Frontal cortex (tissue), 4 donors: ENCODE measurements at places on chromosomes 7 and 10. TPM values are rescaled to one million over a fixed set of nuclear protein-coding genes. Genes with fewer than 3 reads are reported as not detected.

The TMEM176A gene
- total RNA-seq, result 1.2 TPM

The DYNC1I1 gene
- total RNA-seq, result 157 TPM

The PCDH15 gene
- total RNA-seq, result 6.1 TPM

The ADIRF gene
- 0.41 TPM for total RNA-seq

The PNLIP gene
- total RNA-seq, result not detected

The SPDYE1 gene
- not detected for total RNA-seq

The KLLN gene
- total RNA-seq, result 0.82 TPM

The AGR3 gene
- total RNA-seq, result not detected

The PNLIPRP3 gene
- total RNA-seq, result not detected

The FRAT1 gene
- total RNA-seq, result 4.9 TPM

The GALNT11 gene
- 61.6 TPM for total RNA-seq

The CPA2 gene
- total RNA-seq, result not detected

The ST8SIA6 gene
- total RNA-seq, result 4.9 TPM
